Left lung (tissue), 14 donors: ENCODE measurements at places on chromosomes 5 and 9. TPM values are rescaled to one million over a fixed set of nuclear protein-coding genes. Genes with fewer than 3 reads are reported as not detected.

DNA sequence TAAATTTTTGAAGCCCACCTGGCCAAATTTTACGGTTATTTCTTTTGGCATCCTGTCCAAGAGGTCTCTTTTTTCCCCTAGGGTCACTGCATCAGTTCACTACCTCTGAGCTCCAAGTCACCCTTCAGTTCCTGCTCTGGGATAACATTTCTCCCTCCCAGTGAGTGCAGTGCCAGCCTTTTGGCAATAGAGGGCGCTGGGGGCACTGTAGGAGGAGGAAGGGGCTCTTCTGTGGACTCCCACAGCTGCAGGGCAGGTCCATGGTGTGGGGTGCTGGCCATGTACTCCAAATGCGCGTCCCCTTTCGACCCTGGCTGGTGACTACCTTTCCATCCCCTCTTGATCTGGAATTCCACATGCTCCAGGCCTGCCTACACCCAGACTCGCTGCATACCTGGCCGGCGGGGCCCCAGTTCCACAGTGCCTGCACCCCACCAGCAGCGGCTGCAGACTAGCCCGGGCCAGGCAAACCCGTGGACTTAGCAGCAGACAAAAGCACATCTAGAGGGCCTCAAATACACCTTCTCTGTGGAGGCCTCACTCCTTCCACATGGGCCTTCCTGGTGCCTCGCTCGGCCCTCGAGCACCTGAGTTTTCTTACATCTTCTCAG, 20.3 kb upstream of the NINJ1 start:
- DNase-seq, result no peak

GRCh38 chr5:15021266-15022046, 149.9 kb upstream of the ANKH start:
- DNase-seq, result no peak

DNA sequence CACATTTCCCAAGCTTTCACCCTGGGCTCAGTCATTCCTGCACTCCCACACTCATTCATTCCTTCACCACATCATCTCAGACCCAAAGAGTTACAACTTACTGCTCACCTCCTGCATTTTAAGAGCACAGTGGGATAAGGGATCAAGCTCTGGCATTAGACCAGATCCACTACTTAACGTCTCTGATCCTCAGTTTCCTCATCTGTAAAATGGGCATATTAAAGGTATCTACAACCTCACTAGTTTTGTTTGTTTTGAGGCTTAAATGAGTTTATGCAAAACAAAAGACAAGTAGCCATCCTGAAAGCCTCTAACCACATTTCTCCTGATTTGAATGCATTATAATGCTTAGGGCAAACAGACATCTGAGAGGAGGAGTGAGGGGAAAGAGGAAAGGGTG, 77.6 kb downstream of the KLHL3 start:
- DNase-seq, result no peak

- no peak for DNase-seq
These were observed 81.1 kb downstream of the PDZD2 start for GRCh38 chr5:31720004-31720403.

TTC39B gene
- polyA plus RNA-seq, result 13.6 TPM
